T-cell (primary cell): ENCODE measurements at places on chromosomes 13 and 19. TPM values are rescaled to one million over a fixed set of nuclear protein-coding genes. Genes with fewer than 3 reads are reported as not detected.

GRCh38 chr13:114089751-114090400, 42.5 kb downstream of the RASA3 start:
- DNase-seq: no peak

DNA sequence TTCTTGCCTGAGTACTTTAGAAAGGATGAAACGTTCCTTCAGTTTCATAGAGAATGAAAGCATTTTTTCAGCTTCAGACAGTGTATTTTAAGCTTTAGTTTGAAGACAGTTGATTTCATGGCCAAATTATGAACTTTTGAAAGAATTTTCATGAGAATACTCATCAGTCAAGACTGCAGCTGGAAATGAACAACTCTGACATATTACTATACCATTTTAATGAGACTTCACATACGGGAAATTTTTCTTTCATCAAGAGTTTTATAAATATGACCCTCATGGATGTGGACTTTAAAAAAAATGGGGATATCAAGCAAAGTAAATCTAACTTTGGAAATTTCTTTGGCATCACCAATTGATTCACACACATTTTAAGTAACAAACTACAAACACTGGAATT, 6.4 kb downstream of the LATS2 start:
- no peak for DNase-seq

DNA sequence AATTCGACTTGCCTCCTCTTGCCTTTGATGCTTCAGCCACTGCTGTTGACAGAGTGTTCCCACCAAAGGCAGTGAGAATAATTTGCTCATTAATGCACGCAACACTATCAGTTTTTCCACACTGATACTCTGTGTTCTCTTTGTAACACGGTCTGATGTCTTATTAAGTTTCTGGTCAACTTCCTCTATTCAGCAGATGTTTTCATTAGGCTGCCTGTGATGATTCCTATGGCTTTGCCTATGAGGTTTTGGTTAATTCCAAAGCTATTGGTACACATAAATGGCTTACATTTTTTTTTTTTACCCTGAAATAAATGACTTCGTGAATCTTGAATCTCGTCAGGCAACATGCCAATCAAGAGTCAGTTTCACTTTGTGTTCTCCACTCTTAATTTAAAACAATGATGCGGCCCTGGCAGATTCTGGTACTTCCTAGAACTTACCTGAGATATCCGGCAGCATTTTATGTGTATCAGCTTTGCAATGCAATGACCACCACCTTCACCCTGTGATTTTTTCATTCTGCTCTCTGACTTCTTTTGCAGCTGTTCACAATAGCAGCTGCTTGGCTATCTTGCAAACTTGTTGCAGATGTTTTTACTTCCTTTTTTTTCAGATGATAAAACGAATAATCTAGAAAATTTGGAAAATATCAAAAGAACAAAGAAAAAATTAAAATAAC, 27.5 kb upstream of the KL start:
- DNase-seq: no peak

Gene FAM216B
- not detected for total RNA-seq

DNA sequence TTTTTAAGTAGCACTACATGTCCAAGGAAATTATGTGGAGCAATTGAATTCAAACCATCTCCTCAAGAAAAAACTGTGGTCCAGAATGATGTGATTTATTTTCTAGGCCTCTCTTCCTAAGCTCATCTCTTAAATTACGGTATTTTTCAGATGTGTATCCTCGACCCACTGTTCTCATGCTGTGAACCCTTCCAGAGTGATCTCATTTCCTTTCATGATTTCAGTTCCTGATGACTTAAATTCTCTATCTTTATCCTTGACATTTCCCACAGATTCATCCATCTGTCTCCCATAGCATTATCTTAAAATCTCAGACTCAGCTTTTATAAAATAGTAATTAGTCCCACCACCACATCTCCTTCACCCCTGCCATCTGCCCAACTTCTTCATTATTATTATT, 117.6 kb upstream of the SPRY2 start:
- DNase-seq: no peak

- no peak for DNase-seq
Observed at GRCh38 chr19:1935484-1936208, 5.3 kb upstream of the CSNK1G2 start.

GRCh38 chr13:50131920-50132903, 117.0 kb downstream of the KCNRG start:
- DNase-seq: no peak

Gene ATP8B3
- 3.7 TPM for total RNA-seq

Gene DMKN
- 1.9 TPM for total RNA-seq

Gene KL
- 0.20 TPM for total RNA-seq

DNA sequence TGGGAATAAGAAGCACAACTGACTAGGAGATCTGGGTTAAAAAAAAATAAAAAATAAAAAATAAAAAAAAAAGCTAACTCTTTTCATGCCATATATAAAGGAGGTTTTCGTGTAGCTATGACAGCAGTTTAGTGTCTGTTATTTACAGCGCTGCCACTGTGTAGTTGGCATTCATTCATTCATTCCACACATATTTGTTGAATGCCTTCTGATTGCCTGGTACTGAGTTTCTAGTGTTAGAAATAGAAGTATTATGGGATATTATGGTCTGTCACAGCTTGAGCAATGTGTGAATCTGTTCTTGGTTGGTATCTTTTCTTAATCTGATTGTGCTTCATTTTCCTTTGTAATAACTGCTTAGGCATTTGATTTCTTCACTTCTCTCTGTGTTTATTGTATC, 237.4 kb downstream of the NBEA start:
- no peak for DNase-seq

DNA sequence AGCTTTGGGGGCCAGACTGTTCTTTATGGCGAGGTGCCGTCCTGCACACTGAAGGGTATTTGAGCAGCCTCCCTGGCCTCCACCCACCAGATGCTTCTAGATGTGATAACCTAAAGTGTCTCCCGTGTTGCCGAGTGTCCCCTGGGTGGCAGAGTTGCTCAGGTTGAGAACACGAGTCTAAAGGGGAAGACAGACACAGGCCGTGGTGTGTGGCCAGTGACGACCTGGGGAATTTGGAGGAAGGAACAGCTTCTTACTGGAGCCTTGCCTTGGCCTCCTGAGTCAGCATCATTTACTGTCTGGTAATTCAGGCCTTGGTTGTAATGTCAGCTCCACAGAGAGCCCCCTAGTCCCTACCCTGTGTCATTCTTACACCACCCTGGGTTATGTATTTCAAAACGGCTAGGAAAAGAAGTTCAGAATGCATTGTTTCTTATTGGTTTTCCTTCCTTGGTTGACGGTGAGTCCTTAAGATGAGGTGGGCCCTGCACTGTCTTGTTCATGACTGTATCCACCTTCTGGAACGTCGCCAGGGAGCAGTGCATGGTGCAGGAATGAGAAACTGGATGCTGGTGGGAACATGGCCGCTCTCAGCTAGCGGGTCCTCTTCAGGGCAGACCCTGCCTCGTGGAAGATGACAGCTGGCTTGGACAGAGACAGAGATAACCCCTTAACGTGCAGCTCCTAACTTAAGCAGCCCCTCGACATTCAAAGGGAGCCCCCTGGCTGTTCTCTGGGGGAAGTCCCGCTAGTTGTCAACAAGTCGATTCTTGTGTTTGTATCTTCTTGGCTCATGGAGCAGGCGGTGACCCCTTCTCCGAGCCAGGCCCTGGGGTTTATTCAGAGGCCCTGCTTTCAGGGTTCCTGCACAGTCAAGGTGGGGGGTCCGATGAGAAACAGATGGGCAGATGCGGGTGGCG, 7.2 kb downstream of the SIN3B start:
- no peak for DNase-seq

Gene GAPDHS
- total RNA-seq: not detected

DNA sequence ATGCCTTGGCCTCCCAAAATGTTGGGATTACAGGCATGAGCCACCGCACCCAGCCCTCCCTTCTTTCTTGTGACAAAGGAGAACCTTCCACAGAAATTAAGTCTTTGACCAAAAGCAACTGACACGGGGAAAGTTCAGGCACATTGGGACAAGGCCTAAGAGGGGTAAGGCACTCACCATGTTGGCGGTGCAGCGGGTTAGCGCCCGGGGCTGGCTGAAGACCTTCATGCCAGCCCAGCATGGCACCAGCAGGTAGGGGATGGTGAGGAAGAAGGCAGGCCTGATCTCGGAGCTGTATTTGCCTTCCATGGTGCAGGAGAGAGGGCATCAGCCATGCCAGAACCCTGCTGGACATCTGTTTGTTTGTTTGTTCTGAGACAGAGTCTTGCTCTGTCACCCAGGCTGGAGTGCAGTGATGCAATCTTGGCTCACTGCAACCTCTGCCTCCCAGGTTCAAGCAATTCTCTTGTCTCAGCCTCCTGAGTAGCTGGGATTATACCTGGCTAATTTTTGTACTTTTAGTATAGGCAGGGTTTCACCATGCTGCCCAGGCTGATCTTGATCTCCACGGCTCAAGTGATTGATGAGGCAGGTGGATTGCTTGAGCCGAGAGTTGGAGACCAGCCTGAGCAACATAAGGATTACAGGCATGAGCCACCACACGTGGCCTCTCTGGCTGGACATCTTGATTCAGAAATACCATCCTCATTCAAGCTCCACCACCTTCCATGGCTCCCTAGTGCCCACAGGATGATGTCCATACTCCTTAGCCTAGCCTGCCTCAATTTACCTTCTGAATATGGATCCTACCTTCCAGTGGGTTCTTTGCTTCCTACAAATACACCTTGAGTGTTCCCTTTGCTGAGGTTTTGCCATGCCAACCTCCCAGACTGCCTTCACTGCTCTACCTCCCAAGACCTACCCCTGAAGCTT, 4.4 kb downstream of the TM6SF2 start:
- no peak for DNase-seq

DNA sequence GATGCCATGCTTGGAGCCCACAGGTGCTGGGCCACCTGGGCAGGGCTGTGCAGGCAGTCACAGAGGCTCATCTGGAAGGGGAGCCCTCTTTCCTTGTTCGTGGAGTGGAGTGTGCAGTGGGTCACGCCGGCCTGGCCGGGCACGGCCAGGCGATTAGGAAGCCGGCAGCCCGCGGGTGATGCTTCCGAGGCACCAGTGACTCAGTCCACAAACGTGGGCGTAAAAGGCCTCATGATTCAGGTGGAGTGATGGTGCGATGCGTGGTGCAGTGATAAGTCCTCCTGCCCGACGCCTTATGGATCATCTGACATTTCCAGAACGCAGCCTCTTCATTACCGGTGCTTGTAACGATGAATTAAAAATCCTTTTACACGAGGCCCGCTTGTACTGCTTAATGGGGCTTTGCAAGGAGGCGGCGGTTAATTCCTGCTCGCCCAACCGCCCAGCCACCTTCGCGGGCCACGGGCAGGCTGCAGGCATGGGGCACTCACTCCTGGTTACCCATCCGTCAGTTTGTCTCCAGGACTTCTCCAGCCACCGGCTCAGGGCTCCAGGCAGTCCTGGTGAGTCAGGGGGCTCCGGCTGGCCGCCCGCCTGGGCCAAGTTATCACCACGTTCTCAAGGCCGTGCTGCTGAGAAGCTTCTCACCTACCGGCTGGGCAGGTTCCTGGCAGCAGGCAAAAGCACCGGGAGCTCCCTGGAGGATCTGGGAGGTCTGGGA, 172.4 kb downstream of the KDM4B start:
- DNase-seq: no peak

DNA sequence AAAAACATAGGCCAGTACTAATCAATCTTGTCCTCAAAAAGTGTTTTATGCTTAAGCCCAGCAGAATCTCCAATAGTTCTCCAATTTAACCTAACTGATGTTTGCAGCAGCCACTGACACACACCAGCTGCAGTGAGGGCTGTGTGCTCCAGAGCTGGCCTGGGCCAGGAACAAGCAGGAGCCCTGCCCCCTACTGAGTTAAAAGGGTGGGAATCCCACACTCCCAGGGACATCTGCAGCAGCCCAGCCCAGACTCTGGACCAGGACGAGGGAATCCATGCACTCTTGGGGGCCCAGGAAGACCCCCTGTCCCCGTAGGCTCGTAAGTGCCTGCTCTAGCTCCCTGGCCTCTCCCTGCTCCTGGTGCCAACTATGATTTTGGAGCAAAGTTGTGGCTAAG, 91.5 kb upstream of the ATXN8OS start:
- DNase-seq: no peak

DNA sequence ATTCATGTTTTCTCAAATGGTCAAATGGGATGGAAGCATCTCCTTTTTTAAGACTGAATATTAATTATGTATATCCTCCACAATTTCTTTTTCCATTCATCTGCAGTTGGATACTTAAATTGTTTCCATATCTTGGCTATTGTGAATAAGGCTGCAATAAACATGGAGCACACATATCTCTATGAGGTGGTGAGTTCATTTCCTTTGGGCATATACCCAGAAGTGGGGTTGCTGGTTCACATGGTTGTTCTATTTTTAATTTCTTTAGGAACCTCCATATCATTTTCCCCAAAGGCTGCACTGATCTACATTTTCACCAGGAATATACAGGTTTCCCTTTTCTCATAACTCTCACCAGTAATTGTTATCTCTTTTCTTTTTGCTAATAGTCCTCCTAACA, 566.3 kb downstream of the KCTD12 start:
- no peak for DNase-seq

Gene LGALS14
- total RNA-seq: not detected

- DNase-seq: no peak
Observed at GRCh38 chr13:39144941-39145533, 106.8 kb downstream of the NHLRC3 start.

Gene DZIP1
- total RNA-seq: 0.19 TPM

Gene ZNF69
- 2.2 TPM for total RNA-seq

- no peak for DNase-seq
Observed at GRCh38 chr13:108126056-108126455, 89.3 kb downstream of the LIG4 start.

GRCh38 chr19:49020931-49021895, 2.9 kb downstream of the CGB3 start:
- no peak for DNase-seq

DNA sequence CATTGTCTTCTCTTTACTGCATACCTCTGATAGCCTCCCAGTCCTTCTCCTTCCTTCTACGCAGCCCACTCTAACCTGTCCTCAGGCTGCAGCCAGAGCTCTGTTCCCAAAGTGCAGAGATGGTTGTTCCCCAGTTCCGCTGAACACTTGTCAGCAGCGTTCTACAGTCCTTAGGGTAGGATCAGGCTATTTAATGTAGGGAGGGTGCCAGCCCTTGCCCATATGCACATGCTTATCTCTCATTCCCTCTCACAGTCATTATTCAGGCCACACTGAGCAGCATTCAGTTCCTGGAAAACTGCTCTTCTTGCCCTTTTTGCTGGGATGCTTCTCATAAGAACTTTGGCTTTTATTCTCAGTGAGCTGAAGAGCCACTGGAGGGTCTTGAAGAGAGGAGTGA, 180.7 kb downstream of the MTUS2 start:
- no peak for DNase-seq

- no peak for DNase-seq
Observed at GRCh38 chr19:5839065-5840017, at the start of gene FUT6. FUT6 (minus strand) TSS chr19:5839702; CDS start chr19:5832567, 7,135 bp downstream.

Gene PSG4
- not detected for total RNA-seq

DNA sequence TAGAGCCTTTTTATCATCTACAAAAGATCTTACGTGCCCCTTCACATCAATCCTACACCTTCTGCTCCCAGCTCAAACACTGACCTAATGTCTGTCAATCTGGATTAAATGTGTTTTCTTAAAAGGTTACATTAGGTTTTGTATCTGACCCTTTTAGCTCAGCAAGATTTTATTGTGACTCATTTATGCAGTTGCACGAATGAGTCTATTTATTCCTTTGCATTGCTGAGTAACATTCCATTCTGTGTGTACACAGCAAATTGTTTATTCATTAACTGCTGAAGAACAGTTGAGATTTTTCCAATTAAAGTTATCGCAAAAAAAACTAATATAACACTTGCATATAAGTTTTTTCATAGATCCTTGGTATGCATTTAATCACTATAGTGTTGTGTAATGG, 253.9 kb upstream of the GPC6 start:
- no peak for DNase-seq
